Activated naive CD4-positive, alpha-beta T cell treated with anti-CD3 and anti-CD28 coated beads, Interleukin-2, amount 50 U/mL, for 72 hours (primary cell): ENCODE measurements at places on chromosomes 7 and 10. TPM values are rescaled to one million over a fixed set of nuclear protein-coding genes. Genes with fewer than 3 reads are reported as not detected.

The SLC18A3 gene
- not detected for total RNA-seq

The PLXNA4 gene
- total RNA-seq = 0.41 TPM

The GDF10 gene
- 0.14 TPM for total RNA-seq

The EFCAB10 gene
- total RNA-seq = not detected

The ZNF488 gene
- total RNA-seq = 0.55 TPM

The SFTPA2 gene
- not detected for total RNA-seq

The EXOSC1 gene
- 41.3 TPM for total RNA-seq

The PRXL2A gene
- total RNA-seq = 15.1 TPM

The DGKB gene
- not detected for total RNA-seq

The NAT16 gene
- not detected for total RNA-seq

The TIAL1 gene
- total RNA-seq = 208 TPM

The ARHGAP19 gene
- total RNA-seq = 79.5 TPM

- DNase-seq = no peak
Measured at GRCh38 chr7:32066441-32066840, 3.8 kb downstream of the PDE1C start.

DNA sequence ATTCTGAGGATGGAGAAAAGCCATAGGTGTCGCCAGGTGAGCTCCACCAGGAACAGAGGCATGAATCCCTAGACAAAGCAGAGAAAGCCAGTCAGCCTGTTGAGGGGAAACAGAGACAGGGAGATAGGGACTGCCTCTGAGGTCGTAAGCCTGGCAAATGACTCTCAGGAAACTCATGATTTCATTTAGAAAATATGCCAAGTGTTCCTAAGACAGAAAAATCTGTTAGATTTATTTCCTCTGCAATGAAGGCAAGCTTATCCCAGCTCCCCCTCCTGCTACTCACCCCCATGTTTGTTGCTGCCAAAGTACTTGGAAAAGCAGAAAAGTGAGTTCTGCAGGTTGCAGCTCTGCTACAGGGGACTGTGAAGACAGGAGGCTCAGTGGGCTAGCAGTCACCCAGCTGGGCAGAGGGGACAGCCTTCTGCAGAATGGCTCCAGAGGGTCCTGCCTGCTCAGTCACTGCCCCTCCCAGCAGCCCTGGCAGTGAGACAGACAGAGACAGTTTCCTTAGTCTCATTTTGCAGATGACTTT is 184.3 kb downstream of the ADRA2A start:
- DNase-seq = no peak

- DNase-seq = no peak
Measured at GRCh38 chr10:107033799-107034422, 130.6 kb downstream of the SORCS1 start.

GRCh38 chr7:29401769-29402168 is 161.9 kb upstream of the PRR15 start:
- DNase-seq = no peak

DNA sequence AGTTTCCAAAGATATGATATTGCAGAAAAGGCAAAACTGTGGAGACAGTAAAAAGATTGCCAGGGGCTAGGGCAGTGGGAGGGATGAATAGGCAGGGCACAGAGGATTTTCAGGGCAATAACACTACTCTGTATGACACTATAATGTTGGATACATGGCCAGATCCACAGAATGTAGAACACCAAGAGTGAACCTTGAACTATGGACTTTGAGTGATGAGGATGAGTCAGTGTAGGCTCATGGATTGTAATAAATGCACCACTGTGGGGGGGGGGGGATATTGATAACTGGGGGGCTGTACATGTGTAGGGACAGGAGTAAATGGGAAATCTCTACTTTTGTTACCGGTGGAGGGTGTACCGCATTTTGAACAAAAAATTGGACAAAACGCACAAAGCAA is 77.4 kb downstream of the ALOX5 start:
- DNase-seq = no peak

DNA sequence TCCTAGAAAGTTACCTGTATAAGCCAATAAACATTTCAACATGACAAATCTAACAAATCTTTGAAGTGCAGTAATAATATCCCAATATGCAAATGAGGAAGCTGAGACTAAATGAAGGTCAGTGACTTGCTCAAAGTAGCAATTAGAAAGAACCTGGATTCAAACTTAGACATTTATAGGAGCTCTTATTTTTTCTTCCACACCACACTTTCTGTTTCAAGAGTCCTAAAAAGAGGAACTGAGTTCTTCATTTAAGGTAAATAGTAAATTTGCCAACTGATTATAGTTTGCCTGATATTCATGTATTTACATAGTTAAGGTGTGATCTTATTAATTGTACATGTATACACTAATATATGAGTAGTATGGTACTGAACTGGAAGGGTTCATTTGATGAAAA is 44.0 kb downstream of the KLHDC10 start:
- DNase-seq = no peak

DNA sequence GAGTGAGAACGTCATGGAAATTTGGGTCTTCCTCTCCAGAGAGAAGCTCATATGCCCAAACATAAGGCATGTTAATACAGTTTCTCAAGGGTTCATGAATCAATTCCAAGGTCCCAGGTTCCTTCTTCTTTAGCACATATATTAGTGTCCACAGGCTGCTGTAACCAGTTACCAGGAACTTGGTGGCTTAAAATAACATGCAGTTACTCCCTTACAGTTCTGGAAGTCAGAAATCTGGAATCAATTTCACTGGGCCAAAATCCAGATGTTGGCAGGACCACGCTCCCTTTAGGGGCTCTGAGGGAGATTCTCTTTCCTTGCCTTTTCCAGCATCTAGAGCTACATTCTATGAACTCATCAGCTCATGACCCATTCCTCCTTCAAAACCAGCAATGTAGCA is 64.8 kb downstream of the MRC1 start:
- DNase-seq = no peak

GRCh38 chr10:110103921-110104461 is 96.2 kb downstream of the ADD3 start:
- no peak for DNase-seq

GRCh38 chr7:41917-42565 is 150.3 kb upstream of the FAM20C start:
- no peak for DNase-seq

DNA sequence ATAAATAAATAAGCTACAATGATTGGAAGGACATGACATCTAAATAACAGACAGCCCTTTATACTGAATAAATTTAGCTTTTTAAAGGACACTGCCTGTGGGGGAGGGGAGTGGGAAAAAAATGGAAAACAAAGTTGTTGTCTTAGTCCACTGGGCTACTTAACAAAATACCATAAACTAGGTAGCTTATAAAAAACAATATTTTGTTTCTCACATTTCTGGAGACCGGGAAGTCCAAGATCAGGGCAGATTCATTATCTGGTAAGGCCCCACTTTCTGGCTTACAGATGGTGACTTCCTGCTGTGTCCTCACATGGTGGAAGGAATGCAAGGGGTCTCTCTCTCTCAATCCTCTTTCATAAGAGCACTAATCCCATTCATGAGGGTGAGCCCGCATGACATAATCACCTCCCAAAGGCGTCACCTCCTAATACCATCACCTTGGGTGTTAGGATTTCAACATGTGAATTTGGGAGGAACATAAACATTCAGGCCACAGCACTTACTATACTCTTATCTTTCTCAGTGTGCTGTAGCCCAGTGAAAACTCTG is 43.0 kb downstream of the DNAJC12 start:
- no peak for DNase-seq
